Cerebellar cortex (tissue), 1 donor: ENCODE measurements at places on chromosomes 6 and 20.
A peak's percentile ranks its signal among the peaks of the same experiment; 100 is the strongest.

DNA sequence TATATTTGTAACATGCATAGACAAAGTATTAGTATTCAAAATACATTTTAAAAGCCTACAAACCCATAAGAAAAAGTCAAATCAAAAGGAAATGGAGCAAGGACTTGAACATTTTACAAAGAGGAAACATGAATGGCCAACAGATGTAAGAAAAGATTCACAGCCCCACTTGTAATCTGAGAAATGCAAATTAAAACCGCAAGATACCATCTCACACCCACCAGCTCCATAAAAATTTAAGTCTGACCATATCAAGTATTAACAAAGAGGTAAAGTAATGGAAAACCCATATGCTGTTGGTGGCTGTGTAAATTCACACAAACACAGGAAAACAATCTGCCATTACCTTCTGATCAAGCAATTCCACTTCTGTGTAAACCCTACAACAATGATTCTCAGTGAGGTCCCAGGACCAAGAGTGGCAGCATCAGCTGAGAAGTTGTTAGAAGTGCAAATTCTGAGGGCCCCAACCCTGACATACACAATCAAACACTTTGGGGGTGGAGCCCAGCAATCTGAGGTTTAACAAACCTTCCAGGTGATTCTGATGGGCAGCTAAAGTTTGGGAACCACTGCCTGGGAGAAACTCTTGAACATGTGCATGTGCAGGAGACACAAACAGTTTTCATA lies 30.9 kb downstream of the BCL2L1 start:
- no peak for DNase-seq

DNA sequence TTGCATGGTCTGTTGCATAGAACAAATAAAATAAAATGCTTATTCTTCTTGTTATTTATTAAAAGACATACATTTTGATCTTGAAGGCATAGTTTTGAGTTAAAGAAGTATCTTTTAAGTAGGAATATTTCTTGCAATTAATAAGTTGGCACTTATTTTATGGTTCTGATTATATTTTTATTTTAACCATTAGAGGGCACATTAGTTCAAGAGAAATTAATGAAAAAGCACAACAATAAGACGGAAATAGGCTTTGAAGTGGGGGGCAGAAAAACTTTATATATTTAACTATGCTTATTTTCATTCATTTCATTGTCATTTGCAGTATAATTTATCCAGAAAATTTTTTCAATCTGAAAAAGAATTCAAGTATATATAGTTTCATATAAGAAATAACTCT lies 44.2 kb upstream of the MAP3K7 start:
- no peak for DNase-seq

- no peak for DNase-seq
These were observed 12.5 kb downstream of the TFAP2B start for GRCh38 chr6:50831186-50831585.

DNA sequence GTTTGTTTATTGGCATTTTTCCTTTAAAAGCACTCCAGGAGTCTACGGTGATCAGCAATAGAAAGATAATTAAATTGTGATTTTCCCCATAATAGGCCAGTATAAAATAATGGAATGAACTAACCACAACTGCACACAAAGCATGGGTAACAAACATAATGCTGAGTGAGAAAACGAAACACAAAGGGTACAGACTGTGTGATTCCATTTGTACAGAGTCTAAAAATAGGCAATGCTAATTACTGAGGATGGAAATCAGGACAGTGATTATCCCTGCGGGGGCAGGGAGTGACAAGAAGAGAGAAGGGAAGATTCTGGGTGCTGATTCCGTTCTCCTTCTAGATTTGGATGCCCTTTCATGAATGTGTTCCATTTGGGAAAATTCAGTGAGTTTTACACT lies 478.1 kb downstream of the PREX1 start:
- peak; percentile 21 for DNase-seq

- no peak for DNase-seq
These were observed 4.6 kb upstream of the DDX27 start for GRCh38 chr20:49214571-49214970.

DNA sequence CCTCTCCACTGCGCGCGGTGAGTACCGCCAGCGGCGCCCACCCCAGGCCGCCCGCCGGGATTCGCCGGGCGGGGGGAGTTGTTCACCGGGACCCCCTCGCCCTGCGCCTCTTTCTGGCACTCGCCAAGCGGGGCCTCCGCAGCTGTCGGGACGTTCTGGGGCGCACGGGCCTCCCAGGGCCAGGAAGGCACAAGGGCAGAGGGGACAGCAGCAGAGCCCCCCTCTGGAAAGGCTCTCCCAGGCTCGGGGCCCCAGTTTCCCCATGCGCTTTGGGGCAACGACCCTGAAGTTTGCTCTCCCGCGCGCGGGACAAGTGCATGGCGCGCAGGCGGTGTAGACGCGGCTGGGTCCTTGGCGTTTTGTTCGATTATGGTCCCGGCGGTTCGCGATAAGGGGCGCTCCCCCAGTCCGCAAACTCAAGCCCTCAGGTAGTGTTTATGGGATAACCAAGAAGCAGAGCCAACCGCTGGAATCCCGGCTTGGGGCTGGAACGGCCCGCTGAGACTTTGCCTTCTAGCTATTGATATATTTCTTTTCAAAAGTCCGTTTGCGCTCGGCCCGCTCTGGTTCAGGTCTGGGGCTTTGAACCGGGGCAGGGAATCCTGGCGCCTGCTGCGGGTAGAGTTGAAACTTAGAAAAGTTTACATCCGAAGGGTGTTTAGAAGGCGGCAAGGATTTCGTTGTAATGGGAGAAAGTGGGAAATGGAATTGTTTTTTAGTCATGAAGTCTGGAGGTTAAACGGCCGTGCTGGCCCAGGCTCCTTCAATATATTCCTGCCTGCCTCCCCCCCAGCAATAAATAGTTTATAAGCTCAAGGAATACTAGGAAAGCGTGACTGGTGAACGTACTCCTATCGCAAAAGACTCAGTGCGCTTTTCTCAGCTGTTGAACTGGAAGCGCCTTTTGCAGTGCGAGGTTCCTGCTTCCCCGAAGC lies 595 bp downstream of the EYA2 start:
- peak; percentile 5 for DNase-seq

DNA sequence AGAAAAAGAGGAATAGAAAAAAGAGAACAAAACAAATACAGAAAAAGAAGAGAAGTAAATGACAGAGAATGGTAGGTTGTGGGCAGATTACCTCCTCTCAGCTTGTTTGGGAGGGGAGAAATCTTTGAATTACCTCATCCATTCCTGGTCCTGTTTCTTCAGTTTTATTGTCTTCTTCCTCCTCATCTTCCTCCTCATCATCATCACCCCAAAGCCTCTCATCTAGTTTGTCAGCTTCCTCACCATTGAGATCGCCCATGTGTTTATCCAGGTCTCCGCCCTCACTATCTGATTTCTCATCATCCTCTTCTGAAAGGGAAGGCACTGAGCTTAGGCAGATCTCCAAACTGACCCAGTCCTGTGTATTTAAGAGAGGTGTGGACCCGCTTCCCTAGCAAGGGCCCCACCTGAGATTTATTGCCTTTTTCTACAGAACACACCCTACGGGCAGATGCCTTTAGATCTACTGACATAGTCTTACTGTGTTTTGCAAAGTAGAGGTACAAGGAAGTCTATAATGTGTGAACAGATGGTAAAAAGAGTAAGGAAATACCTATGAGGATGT lies 24.2 kb upstream of the LYRM2 start:
- no peak for DNase-seq

- DNase-seq: no peak
These were observed 106.2 kb downstream of the MAP3K7 start for GRCh38 chr6:90480666-90481065.

- DNase-seq: no peak
These were observed 462.3 kb upstream of the FLRT3 start for GRCh38 chr20:14799545-14800216.

DNA sequence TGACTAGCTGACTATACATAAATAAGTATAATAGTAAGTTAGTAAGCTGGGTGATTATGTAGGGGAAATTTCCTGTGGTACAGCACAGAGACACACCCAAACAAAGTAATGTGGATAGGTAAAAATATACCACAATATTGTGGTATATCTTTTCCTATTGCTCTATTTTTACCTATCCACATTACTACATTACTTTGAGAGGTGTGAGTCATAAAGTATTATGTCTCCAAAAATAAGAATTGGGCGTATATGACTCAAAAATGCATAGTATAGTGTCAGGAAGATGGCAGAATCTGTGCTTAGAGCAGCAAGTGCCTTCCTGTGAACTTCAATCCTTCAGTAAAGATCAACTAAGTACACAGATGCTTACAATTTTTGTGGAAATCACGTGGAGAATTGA lies 2.7 kb upstream of the SIRPG start:
- no peak for DNase-seq

DNA sequence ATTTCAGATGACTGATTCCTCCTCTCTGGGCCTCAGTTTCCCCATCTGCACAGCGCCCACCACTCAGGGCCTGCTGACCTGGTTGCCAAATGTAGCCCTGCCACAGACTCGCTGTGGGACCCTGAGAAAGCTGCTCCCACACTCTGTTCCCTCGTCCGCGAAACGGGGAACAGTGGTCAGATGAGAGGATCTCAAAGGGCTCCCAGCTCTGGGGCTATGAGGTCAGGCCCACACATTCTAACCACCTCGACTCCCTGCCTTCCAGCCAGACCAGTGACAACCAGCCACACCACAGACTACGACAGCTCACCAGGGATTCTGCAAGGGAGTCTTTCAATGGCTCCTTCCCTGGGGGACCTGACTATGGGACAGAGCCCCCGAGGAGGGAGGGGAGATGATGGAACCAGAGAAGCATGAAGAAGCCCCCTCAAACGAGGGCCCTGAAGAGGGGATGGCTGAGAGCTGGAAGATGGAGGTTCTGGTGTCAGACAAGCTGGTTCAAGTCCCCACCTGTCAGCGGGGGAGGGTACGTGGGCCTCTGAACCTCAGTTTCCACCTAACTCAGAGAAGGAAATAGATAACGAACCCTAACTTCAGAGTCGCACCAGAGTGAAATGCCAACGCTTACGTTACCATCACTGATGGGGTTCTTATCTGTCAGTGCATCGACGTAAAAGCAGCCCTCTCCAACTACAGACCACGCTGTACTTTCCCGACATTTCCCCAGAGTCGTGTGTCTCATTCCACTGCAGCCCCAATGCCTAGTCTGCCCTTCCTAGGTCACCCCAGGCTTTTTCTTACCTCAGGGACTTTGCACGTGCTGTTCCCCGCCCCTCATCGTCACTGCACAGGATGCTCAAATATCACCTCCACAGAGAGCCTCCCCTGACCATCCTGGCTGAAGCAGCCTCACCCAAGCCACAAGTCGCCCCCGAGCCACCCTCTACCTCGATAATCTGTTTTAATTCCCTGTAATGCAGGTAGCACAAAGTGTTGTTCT lies 60.5 kb downstream of the PREX1 start:
- DNase-seq: no peak

DNA sequence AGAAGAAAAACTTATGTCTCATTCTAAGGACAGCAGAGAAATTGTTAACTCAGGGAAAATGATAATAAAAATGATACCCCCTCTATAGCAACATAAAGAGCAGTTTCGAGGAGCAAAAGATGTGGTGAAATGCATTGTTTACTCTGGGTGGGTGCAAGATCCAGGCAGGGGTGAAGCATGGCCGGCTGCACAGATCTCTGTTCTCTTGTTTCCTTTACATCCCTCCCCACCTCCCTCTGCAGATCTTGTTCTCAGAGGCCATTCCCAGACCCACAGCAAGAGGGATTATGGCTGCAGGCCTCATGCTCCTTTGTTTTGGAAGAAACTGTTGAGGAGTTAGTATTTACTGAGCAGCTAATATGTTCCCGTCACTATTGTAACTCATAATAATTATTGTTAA lies 1.8 kb downstream of the BTN3A1 start:
- no peak for DNase-seq

- no peak for DNase-seq
These were observed 157.6 kb downstream of the SLC35B3 start for GRCh38 chr6:8277769-8278168.
